ENCODE measurements at places on chromosomes 16 and 17.

DNA sequence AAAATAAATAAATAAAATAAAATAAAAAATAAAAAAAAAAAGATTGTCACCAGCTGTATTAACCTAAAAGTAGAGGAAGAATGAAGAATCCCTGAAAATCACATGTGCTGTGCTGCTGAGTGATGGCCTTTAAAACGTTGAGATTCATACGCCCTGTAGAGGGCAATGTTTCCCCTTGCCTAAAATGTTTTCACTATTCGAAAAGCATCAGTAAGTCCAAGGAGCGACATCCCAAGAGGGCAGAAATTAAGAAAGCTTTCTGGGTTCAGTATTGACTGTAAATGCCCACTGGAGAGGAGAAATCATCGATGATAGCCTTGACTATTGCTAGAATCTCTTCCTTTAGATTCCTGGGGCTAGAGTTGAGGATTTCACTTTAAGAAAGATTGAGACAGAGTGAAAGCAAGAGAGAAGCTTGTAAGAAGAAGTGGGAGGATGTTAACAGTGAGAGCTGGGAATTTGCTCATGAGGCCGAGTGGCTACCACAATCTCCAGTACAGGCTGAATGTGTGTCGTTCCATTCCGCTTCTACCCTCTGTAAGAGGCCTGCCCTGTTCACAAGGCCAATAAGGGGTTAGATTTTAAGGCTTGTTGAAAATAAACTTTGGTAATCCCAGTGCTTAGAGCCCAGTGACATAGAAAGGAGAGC lies 170.8 kb upstream of the FAM20A start:
- DNase-seq: peak; percentile 36

DNA sequence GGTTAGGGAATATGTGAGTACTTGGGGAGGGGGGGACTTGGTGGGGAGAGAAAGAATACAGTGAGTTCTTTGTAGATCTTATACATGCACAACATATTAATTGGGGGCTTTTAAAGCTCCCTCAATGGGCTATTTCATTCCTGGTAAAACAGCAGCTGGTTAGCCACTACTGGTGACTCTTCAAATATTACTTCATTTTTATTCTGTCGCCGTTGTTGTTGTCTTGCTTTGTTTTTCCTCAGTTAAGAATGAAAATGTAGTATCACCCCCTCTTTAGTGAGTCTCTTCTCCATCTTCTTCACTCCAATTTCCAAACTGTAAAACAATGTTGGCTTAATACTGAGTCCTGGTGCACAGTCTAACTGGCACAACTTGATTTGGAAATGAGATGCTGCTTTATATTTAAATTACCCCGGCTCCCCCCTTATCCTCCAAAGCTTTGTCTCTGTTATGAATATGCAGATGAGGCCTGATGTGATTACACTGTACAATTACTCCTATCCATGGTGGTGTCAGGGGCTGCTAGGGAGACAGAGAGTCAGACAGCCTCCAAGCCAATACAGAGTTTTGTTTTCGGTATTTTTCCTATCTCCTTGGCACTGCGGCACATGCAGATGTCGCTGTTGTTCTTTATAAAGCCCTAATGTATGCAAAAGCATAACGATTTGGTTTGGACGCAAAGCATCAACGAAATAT lies 256.9 kb upstream of the PMFBP1 start:
- no peak for DNase-seq

- DNase-seq: peak; percentile 32
These were observed 37.5 kb downstream of the SDR42E1 start for GRCh38 chr16:81973737-81974136.

DNA sequence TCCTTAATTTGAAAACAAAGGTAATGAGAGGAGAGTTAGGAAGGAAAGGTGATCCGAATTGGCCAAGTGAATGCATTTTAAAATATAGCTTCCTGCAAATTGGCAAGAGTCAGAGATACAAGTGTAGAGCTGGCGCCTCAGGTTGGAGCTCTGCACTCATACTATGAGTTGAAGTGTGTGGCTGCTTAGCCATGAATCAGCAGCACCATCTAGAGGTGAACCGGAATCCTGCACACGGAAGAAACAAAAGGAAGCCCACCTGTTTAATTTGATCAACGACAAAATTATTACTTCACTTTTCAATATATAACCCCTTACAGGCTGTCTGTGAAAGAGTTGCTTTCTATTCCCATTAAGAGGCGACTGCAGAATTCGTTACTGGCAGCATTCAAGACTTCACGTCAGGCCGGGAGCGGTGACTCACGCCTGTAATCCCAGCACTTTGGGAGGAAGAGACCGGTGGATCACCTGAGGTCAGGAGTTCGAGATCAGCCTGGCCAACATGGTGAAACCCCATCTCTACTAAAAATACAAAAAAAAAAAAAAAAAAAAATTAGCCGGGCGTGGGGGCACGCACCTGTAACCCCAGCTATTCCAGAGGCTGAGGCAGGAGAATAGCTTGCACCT lies 1253.7 kb upstream of the CDH8 start:
- DNase-seq: peak; percentile 59

DNA sequence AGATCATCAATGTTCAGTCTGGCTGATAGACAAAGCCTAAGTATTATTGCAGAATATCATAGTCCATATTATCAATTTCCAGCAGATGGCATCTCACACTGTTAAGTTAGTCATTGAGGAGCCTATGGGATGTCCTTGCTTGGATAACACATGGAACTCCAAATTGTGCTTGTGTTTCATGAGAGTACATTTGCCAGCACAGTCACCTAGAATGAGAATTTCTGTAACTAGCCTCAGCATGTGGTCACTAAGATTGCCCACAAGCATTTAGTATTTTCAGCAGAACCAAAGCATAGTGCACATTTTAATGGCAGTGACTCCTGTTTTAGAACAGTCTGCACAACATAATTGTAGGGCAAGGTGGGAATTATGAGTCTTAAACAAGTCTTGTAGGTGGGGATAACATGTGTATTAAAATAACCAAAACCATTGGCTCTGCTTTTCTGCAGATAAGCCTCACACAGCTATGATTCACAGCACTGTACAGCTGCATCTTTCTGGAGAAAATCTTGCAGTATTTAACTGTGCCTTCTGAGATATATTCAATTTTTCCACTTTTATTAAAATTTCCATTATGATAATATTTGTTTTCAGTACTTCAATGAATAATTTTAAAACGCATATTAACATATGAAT lies 882.8 kb upstream of the SOX9 start:
- DNase-seq: no peak

Data from NT2/D1 (cell line).